ENCODE measurements at places on chromosomes 12 and 14.

DNA sequence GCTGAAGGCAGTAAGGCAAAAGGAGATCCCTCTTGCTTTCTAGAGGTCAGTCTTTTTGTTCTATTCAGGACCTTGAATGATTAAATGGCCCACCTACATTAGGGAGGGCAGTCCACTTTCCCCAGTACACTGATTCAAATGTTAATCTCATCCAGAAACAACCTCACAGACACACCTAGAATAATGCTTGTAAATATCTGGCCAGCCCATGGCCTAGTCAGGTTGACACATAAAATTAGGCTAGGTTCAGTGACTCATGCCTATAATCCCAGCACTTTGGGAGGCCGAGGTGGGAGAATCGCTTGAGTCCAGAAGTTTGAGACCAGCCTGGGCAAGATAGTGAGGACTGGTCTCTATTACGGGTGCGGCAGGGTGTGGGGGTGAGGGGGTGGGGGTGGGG is 43.5 kb downstream of the MIPOL1 start:
- DNase-seq = no peak

DNA sequence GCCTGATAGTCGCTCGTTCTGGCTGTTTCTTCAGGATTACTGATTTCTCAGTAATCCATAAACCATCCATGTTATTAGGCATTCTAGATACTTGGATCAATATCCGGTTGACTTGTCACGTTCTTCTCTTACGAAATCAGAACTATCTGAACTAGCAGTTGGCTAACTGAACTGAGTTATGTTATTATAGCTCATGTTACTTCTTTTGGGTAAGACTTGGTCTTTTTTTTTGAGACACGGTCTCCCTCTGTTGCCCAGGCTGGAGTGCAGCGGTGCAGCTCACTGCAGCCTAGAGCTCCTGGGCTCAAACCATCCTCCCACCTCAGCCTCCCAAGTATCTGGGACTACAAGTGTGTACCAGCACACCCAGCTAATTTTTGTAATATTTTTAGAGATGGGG is 178.6 kb downstream of the PRKCH start:
- no peak for DNase-seq

DNA sequence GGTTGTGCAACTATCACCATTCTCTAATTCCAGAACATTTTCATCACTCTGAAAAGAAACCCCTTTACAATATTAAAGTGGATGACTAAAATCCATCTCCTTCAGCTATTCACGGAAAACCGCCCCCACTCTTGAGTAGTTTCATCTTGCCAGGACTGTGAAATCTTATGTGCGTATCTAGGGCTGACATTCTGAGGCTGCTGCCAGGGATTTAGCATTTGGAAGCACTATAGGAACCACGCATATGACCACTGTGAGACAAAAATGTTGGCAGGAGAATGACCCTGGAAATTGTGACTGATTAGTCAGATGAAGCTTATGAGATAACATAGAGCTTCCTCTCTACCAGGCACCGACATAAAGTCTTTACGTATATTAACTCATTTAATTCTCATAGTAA is 305.2 kb upstream of the PDE3A start:
- no peak for DNase-seq

- no peak for DNase-seq
Observed at GRCh38 chr12:85782711-85783110, 53.5 kb downstream of the RASSF9 start.

DNA sequence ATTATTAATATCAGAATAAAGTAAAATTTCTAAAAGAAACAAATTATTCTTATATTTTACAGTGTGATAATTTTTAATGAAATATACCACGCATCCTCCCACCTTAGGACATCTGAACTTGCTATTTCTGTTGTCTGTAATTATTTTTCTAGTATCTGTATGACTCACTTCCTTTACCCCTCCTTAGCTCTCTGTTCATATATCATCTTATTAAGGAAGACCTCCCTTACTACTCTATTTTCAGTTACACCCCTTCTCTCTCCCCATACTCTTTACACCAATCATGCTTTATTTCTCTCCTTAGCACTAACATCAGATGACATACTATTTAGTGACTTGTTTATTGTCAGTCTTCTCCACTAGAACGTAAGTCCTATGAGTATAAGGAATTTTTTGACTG is 34.2 kb upstream of the C12orf50 start:
- DNase-seq = no peak

DNA sequence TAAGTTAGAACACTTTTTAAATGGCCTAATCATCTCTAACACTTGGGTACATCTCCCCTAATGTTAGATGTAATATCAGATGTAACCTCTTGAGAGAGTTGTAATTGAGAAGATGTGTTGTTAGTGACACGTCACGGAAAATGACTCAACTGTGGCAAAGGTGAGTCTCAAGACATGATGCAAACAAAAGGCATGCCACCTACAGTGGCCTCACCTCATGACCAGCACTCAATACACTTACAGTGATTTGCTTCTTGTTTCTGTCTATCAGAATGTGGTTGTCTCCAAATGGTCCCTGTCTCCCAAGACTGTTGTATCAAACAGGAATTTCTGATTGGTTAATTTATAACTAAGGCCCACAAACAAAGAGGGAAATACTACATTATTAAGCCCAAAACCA is 91.2 kb downstream of the SLC25A21 start:
- DNase-seq = no peak

- DNase-seq = no peak
Observed at GRCh38 chr12:103647267-103647666, 60.2 kb downstream of the STAB2 start.

DNA sequence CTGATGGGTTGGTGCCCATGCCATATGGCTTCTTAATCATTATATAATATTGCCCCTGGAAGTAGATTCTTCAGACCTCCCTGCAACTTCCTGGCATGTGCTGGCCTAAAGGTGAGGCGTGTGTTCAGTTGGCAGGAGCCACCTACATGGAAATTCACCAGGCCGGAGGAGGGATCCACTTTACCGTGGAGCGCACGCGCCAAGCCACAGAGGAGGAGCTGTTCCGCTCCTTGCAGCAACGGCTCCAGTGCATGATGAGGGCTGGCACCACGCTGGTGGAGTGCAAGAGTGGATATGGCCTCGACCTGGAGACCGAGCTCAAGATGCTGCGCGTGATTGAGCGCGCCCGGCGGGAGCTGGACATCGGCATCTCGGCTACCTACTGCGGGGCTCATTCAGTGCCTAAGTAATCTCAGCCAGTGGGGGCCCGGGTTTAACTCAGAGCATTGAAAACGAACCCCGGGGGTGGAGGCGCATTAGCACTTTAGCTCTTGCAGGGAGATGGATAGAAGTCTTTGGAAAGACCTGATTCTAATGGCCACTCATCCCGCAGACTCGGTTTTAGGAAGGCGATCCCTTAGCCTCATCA is 13.5 kb downstream of the AMDHD1 start:
- DNase-seq = no peak

GRCh38 chr14:72907886-72908285 is 14.0 kb upstream of the DPF3 start:
- DNase-seq = no peak

- no peak for DNase-seq
Observed at GRCh38 chr14:98974113-98974512, 297.9 kb downstream of the BCL11B start.

DNA sequence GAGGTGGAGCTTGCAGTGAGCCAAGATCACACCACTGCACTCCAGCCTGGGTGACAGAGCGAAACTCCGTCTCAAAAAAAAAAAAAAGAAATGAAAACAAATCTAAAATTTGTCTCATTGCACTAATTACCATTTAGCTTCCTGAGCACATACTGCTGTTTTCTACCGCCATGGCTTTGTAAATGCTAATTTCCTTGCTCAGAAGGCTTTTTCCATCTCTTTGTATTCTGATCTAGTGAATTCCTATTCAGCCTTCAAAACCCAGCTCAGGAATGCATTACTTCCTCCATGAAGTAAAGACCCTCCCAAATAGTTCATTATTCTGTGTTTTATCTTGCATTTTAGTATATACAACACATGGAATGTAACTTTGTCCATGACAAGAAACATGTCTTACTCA is 33.6 kb downstream of the CEP83 start:
- no peak for DNase-seq

DNA sequence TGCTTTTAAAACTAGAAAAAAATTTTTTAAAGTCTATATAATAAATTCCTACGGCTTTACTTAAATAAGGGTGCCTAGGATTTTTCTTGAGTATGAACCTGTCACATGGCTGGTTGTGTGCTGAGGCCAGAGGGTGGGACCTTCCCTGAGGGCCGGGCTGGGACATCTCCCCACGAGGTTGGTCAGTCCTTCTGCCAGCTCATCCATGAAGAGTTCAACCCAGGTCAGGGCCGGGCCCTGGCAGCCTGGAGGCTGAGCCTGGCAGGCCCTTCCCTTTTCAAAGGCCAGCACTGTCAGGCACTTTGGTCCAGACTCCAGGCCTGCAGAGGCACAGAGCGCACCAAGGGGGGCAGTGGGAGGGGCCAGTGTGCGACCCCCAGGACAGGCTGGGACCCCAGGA is 31.7 kb downstream of the TNFAIP2 start:
- DNase-seq = no peak

DNA sequence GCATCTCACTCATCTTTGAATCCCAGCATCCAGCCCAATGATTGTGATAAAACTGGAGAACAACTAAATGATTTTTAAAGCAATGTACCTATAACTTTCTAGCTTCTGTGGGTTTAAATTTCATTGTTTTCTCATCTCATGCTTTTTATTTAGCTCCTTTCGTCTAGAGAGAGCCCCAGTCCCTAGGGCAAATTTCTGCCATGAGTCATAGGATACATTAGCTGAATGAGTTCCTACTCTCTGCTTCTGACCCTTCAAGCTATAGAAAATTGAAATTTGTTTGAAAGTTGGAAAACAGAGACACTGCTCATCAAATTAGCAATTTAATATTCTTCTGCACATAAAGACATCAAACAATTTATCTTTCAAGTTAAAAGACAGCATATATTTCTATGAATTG is 113.9 kb downstream of the KIF21A start:
- DNase-seq = no peak

- DNase-seq = no peak
Observed at GRCh38 chr14:67581643-67582042, 18.4 kb downstream of the PIGH start.

DNA sequence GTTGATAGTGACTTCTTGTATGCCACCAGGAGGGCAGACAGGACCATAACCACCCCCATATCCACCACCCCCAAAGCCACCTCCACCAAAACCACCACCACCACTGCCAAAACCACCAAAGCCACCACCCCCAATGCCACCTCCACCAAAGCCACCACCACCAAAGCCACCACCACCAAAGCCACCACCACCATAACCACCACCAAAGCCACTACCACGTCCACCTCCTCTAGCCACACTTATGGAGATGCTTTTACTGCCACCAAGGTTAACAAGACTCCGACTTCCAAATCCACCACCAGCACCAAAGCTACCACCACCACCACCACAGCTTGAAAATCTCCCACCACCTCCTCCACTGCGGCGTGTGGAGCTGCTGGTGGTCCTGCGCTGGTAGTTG is 332 bp downstream of the KRT1 start:
- DNase-seq = no peak

- no peak for DNase-seq
Observed at GRCh38 chr12:112836736-112837628, 45.4 kb downstream of the RPH3A start.

DNA sequence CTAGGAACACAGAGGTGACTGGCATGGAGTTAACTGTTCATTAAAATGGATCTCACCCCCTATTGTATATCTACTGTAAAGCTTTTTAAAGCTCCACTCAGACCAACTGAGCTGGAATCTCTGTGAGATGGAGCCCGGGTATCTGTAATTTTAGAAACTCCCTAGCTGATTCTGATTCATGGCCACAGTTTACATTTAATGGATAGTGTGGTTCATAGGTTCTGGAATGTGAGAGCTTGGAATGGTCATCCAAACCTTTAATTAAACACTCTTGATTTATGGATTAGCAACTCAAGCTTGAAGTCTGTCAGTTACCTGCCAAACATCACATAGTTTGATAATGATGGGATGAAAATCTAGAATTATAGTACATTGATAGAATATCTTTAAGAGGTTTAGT is 183.8 kb downstream of the SLC25A21 start:
- DNase-seq = no peak

DNA sequence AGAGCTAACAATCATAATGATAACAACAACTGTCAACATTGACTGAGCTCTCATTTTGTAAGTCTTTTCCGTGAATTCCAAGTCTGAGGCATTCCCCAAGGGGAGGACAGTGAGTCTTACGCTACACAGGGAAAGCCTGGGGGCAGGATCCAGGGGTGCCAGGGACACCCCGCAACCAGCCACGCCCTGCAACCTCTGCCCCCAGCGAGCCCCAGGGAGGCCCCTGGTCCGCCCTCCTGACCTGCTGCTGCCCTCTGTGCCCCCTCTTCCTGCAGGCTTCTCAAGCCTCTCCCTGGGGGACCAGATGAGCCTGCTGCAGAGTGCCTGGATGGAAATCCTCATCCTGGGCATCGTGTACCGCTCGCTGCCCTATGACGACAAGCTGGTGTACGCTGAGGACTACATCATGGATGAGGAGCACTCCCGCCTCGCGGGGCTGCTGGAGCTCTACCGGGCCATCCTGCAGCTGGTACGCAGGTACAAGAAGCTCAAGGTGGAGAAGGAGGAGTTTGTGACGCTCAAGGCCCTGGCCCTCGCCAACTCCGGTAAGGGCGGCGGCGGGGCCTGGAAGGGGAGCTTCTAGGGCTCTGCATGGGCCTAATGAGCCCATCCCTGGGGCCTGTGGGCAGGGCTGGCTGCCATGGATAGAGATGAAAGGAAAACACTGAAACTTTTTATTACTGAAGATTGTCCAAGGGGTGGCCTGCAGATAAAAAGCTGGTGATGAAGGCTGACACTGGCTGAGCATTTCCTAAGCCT is 115.4 kb downstream of the ESRRB start:
- DNase-seq = no peak

GRCh38 chr12:89544681-89545184 is 18.9 kb upstream of the POC1B start:
- DNase-seq = no peak

GRCh38 chr14:59297071-59297776 is 108.8 kb downstream of the DAAM1 start:
- DNase-seq = no peak

DNA sequence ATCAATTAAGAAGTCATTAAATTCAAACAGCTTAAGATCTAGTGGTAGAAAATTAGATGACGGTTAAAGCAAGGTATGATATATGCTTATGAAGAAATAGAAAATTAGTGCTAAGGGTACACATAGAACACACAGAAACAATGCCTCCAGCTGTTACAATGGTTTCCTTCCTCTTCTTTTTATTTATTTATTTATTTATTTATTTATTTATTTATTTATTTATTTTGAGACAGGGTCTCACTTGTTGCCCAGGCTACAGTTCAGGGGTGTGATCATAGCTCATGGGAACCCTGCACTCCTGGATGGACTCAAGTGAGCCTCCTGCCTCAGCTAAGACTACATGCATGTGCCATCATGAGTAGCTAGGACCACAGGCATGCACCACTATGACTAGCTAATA is 34.9 kb upstream of the PTPRR start:
- no peak for DNase-seq

- no peak for DNase-seq
Observed at GRCh38 chr12:94707892-94708291, 57.5 kb upstream of the TMCC3 start.

GRCh38 chr12:114266536-114266935 is 139.4 kb downstream of the TBX5 start:
- no peak for DNase-seq

GRCh38 chr12:80778005-80778541 is 61.4 kb downstream of the MYF5 start:
- DNase-seq = peak; percentile 48
